ENCODE measurements at places on chromosomes 11 and 22. TPM values are rescaled to one million over a fixed set of nuclear protein-coding genes. Genes with fewer than 3 reads are reported as not detected.

GRCh38 chr11:97637701-97638100, 1247.9 kb downstream of the JRKL start:
- no peak for DNase-seq

- no peak for DNase-seq
Observed at GRCh38 chr11:71065841-71066240, 186.5 kb downstream of the SHANK2 start.

DNA sequence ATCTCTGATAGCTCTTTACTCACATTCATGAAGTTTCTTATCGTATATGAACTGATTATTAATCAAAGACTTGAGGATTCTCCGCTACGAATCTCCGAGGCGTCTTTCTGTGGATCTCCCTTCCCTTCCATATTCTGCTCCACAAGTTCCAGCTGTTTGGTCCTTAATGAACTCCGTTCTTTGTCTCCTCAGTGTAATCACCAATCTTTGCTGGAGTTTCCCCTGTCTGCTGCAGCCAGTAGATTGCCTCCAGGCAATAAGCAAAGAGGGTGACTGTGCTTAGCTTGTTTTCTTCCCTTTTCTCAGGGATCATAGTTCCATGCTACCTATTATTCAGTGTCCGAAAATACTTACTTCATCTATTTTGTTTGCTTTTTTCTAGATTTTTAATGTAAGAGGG, 169.6 kb upstream of the FOLH1 start:
- no peak for DNase-seq

- no peak for DNase-seq
Observed at GRCh38 chr11:3982431-3982830, 112.2 kb upstream of the RRM1 start.

Gene CYTH4
- total RNA-seq: 4.8 TPM

Gene IRF7
- 10.3 TPM for total RNA-seq

Measured in left ventricle myocardium inferior (tissue), 1 donor.